Activated CD4-positive, alpha-beta T cell treated with anti-CD3 and anti-CD28 coated beads, Interleukin-2, Interleukin-4, amounts not matched to agents 100 ng/mL and 50 ng/mL, durations not matched to agents 16 hours and 8 hours (primary cell): ENCODE measurements at places on chromosomes 16 and 17.

GRCh38 chr17:63537991-63538692 lies 12.1 kb upstream of the DCAF7 start:
- DNase-seq: no peak

- DNase-seq: no peak
These were observed 232.8 kb upstream of the SALL1 start for GRCh38 chr16:51383909-51384308.

DNA sequence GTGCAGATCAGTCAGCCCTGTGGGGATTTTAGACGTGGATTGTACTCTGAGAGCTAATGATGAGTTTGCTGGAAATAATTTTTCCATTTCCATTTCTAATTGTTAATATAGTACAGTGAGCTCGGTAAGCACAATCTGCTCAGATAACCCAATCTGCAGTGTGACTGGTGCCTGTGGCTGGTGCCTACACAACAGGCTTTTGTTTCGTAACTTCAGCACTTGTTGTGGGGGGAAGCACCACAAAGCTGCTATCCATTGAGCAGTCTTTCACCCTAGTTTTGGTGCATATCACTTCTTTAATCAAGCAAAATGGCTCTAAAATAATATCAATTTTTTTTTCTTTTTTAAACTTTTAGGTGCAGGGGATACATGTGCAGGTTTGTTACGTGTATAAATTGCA lies 534.9 kb upstream of the HSBP1 start:
- DNase-seq: no peak

- no peak for DNase-seq
These were observed 41.5 kb downstream of the TMEM235 start for GRCh38 chr17:78272914-78273258.

DNA sequence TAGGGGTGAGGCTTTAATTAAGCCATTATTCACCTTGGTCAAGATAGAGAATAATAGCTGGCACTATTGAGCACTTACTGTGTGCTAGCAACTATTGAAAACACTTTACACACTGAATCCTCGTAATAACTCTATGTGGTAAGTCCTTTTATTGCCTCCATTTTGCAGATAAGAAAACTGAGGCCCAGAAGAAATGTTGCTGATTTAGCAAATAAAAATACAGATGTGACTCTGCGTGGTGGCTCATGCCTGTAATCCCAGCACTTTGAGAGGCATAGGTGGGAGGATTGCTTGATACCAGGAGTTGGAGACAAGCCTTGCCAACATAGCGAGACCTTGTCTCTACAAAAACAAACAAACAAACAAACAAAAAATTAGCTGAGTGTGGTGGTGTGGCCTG lies 19.4 kb downstream of the OTOA start:
- DNase-seq: no peak

GRCh38 chr16:29877266-29877961 lies 14.4 kb upstream of the CDIPT start:
- DNase-seq: peak; percentile 39

DNA sequence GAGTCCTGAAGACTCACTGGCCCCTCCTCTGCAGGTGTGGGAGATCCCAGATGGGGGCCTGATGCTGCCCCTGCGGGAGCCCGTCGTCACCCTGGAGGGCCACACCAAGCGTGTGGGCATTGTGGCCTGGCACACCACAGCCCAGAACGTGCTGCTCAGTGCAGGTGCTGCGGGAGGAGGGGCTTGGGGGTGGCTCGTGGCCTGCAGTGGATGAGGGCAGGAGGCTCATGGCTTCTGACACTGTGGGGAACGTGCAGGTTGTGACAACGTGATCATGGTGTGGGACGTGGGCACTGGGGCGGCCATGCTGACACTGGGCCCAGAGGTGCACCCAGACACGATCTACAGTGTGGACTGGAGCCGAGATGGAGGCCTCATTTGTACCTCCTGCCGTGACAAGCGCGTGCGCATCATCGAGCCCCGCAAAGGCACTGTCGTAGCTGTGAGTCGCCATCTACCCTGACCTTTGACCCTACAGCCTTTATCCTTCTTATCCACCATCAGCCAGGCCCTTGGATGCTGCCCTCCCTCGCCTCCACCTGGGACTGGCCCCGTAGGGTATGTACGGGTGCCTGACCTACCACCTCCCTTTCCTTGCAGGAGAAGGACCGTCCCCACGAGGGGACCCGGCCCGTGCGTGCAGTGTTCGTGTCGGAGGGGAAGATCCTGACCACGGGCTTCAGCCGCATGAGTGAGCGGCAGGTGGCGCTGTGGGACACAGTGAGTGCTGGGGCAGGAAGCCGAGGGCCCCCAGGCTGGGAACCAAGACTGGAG lies 3.6 kb downstream of the CORO1A start:
- DNase-seq: peak; percentile 91

DNA sequence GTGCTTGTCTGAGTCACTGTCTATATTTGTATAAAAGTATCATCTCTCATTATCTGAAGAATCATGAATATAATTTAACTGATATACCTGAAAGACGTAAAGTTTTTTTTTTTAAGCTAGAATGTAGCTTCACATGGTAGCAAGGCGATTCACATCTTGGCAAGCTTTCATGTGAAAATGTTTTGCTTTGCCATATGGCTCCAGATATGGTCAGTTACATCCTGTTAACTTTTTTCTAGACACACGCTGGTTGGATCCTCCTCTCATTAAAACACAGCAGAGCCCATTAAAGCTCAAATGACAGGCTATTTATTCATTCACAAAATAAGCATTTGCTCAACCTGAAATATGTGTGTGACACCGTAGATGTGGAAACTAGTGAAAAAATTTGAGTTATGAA lies 412.8 kb downstream of the KIF2B start:
- no peak for DNase-seq

DNA sequence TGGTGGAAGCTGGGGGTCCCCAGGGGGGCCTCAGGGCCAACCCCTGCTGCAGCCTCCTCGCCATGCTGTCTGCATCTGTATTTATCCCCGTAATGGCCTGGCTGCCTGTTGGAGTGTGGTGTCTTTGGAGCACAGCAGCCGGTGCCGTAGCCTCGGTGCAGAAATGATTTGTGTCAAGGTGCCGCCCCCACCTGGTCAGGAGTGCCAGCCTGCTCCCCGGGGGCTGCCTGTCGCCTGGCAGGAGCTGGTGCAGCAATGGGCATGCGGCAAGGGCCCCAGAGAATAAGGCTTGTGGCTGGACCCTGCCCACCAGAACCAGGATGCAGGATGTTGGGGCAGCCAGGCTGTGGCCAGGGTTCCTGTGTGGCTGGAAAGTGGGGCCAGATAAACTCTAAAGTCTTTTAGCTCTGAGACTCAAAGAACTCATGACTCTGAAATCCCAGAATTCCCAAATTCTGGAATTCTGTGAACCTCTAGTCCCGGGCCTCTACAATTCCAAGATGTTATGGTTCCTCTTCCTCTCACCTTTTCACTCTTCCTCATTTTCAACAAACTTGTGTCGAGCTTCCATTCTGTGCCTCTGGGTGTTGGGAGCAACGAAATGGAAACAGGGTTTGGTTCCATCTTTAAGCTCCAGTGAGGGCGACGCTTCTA lies 5.9 kb downstream of the CPNE2 start:
- no peak for DNase-seq

DNA sequence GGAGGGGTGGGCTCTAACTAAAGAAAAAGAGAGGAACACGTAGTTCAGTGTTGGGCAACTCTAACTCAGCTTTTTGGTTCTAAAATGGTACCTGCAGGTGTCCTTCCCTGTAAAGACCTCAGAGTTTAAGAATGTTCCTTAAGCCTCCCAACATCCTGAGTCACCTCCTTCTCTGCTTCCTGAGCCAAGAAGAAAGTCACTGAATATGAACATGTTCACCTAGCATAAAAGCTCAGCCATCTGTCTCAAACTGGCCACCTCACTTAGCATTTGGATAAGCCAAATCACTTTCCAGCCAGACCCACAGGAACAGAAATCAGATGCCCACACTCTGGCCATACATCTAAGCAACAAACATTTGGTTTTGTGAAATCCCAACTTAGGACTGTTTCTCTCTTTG lies 3.7 kb downstream of the TMEM98 start:
- DNase-seq: no peak

DNA sequence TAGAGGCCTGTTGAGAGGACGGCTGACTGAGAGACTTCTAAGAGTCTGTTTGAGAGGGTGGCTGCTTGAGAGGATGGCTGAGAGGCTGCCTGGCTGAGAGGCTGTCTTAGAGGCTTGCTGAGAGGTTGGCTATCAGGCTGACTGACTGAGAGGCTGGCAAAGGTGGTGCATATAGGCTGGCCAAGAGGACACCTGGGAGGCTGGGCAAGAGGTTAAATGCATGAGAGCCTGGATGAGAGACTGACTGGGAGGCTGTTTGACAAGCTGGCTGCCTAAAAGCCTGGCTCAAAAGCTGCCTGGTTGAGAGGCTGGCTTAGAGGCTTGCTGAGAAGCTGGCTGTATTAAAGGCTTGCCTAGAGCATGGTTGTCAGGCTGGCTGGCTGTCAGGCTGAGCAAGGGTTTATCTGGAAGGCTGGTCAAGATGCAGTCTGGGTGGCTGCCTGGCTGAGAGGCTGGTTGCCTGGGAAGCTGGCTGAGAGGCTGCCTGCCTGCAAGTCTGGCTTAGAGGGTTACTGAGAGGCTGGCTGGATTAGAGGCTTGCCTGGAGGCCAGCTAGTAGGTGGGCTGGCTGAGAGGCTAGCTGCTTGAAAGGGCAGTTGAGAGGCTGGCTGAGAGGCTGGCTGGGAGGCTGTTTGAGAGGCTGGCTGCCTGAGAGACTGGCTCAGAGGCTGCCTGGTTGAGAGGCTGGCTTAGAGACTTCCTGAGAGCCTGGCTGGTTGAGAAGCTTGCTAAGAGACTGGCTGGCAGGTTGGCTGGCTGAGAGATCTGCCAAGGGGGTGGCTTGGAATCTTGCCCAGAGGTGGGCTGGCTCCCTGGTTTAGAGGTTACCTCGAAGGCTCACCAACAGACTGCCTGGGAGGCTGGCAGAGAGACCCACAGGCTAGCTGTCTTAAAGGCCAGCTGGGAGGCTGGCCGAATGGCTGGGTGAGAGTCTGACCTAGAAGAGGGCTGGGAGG lies 38.3 kb upstream of the ACSM2B start:
- no peak for DNase-seq

GRCh38 chr17:75239778-75240393 lies 21.5 kb downstream of the GGA3 start:
- DNase-seq: no peak

GRCh38 chr16:85171759-85172454 lies 59.6 kb upstream of the CIBAR2 start:
- DNase-seq: no peak

GRCh38 chr17:32870027-32870670 lies 6.8 kb downstream of the MYO1D start:
- DNase-seq: no peak

DNA sequence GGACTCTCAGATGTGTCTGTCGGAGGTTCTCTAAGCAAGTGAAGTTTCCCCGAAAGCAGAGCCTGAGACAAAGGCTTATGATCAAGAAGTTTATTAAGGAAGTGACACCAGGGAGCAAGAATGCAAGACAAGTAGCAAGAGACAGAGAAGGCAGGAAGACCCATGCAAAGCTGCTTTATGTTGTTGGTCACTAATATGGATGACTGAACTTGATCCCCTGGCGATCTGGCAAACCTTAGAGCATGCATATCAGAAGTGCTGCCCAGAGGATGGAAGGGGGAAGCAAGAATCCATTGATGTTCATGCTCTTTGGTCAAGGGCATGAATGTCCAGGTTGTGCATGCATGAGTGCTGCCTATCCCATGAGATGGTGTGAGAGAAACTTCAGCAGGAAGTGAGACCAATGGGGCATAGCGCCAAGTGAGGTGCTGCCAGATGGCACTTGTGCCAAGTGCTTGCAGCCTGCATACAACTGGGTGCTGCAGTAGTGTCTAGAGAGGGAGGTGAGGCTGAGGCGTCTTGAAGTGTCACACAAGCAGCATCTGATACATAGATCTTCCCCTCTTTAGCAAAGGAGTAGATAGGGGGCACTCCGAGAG lies 176.5 kb downstream of the SALL1 start:
- DNase-seq: no peak

- no peak for DNase-seq
These were observed 18.1 kb upstream of the ARL2BP start for GRCh38 chr16:57226701-57227621.

DNA sequence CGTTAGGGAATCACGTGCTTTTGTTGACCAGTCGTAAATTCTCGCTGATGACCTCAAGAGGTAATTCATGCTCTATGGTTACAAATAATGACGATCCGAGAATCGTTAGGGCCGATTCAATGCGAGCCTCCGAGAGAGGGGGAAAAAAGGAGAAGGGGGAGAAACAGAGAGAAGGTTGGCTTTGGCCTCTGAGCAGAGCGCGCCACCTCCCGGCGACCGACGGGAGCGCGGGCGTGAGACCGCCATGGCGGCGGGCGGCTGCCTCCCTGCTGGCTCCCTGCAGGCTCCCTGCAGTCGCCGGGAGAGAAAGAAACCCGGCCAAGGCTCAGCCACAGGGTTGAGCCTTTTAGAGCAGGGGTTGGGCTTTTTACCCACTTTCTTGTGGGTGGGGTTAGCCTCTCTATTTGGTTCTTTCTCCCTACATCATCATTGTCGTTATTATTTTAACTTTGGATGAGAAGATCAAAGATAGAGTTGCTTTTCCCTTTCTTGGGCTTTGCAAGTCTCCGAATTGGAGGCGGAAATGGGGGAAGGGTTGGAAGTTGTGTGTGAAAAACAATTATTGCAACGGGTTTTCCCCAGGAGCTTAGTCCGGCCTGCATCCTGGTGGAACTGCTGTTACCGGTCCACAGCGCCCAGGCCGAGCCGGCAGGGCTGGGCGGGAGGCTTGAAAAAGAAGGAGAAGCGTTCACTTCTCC lies 410 bp upstream of the HOXB5 start:
- peak; percentile 83 for DNase-seq

DNA sequence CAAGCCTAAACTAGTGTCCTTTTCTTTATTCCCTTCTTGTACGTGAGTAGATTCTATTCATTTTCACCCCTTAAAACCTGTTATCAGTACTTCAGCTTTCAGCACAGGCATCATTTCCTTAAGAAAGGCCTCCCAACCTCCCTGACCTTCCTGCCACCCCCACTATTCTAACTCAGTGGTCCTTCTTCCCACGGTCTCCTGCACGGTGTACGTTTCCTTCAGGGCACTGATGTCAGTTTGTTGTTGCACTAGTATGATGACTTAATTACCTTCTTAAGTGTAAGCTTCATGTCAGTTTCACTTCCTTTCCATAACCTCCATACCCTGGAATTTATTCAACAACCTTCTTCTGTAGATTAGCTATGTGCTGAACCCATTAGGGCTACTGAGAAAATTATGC lies 484.2 kb downstream of the HS3ST4 start:
- no peak for DNase-seq

- no peak for DNase-seq
These were observed 133.2 kb upstream of the HS3ST3A1 start for GRCh38 chr17:13734880-13735279.

DNA sequence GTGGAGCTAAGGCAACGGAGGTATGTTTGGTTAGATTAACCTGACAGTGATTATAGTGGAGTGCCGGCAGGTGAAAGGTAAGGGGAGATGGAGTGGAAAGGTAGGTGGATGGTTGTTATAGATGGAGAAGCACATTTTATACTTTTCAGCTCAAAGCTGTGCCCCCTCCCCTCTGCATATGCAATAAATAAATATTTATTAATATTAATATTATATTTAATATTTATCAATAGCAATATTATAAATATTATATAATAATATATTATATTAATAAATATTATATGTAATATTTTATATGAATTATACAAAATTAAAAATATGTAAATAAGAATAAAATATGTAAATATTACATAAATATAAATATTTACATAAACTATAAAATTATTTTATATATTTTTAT lies 70.0 kb downstream of the WSCD1 start:
- DNase-seq: no peak
